Glutamatergic neuron (in vitro differentiated cells): ENCODE measurements at places on chromosomes 11 and 22. TPM values are rescaled to one million over a fixed set of nuclear protein-coding genes. Genes with fewer than 3 reads are reported as not detected.

DNA sequence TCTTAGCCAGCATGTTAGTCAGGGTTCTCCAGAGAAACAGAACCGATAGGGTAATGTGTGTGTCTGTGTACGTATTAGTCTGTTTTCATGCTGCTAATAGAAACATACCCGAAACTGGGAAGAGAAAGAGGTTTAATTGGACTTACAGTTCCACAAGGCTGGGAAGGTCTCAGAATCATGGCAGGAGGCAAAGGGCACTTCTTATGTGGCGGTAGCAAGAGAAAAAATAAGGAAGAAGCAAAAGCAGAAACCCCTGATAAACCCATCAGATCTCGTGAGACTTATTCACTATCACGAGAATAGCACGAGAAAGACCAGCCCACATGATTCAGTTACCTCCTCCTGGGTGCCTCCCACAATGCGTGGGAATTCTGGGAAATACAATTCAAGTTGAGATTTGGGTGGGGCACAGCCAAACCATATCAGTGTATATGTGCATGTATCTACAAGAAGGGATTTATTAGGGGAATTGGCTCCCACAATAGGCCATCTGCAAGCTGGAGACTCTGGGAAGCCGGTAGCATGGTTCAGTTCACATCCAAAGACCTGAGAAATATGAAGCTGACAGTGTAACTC, 173.7 kb upstream of the NECTIN1 start:
- no peak for DNase-seq

GRCh38 chr11:124276081-124276480, 19.9 kb downstream of the OR8G5 start:
- no peak for DNase-seq

DNA sequence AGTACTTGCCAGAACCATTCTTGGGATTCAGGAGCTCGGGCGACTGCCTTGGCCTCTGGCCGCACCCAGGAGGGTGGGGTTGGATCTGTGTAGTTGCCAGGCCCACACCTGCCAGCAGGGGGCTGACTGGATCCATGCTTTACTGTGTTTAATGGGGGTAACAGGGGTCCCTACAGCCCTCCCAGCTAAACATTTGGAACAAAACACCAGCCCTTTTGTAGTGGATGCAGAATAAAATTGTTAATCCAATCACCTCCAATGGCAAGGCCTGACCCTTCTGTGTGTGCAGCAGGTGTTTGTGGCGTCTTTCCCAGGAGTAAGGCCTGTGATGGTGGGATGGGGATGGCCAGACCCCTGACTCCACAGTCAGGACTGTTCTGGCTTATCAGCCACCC, 22.5 kb downstream of the SUN2 start:
- peak; percentile 82 for DNase-seq

DNA sequence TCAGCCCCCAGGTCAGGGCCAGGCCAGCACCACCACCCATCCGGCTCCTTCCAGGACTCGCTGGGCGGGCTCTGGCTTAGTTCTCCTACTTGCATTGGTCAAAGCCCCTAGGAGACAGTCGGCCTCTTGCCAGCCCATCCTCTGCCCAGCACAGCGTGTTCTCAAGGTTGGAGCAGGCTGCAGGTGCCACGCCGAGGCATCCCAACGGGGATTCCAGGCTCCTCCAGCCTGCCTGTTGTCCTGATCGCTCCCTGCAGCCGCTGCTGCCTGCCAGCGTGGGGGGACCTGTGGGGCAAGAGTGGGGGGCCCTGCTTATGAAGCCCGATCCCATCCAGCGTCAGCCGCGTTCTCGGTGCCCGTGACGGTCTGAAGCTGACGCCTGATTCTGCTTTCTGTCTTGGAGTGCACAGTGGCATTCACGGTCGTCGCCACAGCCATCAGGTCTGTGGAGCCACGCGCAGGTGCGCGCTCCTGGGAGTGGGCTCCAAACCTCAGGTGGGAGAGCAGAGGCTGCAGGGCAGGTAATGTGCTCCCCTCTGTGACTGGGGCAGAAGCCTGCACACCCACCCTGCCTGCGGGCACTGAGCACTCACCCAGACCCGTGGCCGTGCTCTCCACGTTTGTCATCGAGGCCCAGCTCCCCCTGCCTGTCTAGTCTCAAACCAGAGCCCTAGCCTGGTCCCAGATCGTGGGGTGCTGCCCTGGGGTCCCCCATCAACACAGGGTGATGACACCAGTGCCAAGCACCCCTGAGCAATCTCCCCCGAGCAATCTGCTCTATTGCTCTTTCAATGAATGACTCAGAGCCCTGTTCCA, 991.6 kb downstream of the BRD1 start:
- DNase-seq = no peak

- DNase-seq = no peak
Observed at GRCh38 chr11:102662607-102663006, 37.5 kb upstream of the MMP20 start.

DNA sequence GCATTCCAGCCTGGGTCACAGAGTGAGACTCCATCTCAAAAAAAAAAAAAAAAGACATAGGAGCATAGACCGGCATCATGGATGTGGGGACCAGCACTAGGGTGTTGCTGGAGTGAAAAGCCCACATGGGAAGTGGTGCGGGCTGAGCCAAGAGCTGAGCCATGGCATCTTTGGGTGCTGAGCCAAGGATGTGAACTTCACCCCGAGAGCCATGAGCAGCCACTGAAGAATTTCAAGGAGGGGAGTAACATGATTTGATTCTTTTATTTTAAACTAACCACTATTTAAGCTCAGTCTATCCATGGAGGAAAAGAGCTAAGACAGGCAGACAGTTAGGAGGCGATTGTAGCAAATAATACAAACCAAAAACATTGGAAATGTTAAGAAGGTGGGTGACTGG, 57.4 kb downstream of the AHNAK start:
- no peak for DNase-seq

GRCh38 chr11:100963375-100963774, 166.2 kb downstream of the PGR start:
- DNase-seq = no peak

Gene TNNI2
- total RNA-seq = not detected

Gene SLC22A8
- total RNA-seq = not detected

Gene MRGPRE
- total RNA-seq = 1.0 TPM

Gene ADM2
- 37.6 TPM for total RNA-seq
